Stimulated activated CD4-positive, alpha-beta T cell treated with anti-CD3 and anti-CD28 coated beads, Interleukin-2, amount 100 ng/mL, for 24 hours (primary cell): ENCODE measurements at places on chromosomes 16 and 17.

DNA sequence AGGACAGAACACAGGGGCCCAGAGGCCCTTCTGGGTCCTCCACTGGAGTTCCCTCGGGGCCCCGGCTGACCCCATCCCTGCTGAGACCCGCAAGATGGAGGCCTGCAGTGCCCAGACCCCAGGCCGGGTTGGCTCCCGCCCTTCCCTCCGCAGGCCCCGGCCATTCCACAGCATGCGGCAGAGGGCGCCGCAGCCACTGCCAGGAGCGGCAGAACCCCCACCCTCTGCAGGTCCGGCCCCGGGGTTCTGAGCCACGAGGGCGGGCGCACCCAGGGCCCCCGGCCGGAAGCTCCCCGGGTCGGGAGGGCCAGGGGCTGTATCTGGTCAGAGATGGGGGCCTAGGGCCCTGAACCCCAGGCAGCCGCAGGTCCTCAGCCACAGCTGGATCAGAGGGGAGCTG, 2.4 kb upstream of the PERCC1 start:
- DNase-seq, result peak; percentile 55

- peak; percentile 30 for DNase-seq
Observed at GRCh38 chr16:78437352-78437968, 338.0 kb downstream of the WWOX start.

DNA sequence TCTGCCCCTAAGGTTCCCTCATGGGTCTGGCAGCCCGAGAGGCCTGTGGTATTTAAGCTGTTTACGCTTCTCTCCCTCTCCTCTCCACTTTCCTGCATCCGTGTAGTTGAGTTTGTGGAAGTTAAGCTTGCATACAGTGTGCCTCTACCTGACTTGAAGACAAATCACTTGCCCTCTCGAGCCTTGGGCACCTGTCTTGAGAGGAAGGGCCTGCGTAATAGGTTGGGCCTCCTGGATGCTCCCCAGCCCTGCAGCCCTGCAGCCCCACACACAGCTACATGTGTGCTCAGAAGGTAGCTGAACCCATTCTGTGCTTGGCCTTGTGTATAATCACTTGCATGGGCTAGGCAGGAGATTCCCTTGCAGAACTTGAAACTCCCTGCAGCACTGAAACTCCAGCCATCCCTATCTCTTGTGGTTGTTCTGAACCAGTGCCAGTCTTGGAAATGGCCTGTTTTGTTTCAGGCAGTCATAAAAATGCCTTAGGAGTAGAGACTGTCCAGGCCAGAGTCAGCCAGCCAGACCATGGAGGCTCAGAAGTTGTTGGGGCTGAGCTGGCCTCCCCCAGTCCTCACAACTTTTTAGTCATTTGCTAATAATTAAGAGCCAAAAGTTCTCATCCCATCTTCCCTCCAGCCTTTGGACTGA, 134.6 kb downstream of the CLEC16A start:
- no peak for DNase-seq

GRCh38 chr17:54277868-54278267, 455.1 kb downstream of the KIF2B start:
- no peak for DNase-seq

DNA sequence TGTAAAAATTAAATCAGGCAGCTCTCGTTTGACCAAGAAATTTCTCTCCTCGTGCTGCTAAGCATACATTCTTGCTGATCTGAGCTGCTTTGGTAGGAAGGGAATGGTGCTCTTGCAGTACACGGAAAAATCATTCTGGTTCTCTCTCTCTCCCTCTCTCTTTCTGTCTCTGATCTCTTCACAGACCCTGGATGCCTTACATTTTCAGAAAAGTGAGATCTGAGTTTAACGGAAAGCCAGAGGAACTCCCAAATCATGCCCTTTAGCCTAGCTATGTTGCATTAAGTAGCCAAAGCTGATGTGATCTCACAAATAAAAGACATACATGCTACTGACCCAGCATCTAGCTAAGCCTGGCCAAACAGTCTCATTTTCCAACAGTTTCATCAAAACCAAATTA, 4.0 kb downstream of the CA10 start:
- DNase-seq, result no peak

DNA sequence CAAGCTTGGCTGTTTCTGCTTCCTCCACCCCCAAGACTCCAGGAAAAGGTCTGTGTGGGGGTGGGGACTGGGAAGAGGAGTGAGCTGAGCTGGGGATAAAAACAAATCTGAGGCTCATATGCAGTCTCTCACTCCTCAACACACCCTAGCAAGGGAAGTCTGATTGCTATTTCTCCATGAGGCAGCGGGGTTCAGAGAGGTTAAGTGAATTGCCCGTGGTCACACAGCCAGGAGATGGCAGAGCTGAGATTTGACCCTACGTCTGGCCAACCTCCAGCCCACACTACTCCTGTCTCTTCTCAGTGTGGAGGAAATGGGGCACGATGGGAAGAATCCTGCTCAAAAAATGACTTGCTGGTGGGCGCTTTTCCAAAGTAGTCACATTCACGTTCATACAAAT, 4.8 kb upstream of the ABCC3 start:
- DNase-seq, result no peak

DNA sequence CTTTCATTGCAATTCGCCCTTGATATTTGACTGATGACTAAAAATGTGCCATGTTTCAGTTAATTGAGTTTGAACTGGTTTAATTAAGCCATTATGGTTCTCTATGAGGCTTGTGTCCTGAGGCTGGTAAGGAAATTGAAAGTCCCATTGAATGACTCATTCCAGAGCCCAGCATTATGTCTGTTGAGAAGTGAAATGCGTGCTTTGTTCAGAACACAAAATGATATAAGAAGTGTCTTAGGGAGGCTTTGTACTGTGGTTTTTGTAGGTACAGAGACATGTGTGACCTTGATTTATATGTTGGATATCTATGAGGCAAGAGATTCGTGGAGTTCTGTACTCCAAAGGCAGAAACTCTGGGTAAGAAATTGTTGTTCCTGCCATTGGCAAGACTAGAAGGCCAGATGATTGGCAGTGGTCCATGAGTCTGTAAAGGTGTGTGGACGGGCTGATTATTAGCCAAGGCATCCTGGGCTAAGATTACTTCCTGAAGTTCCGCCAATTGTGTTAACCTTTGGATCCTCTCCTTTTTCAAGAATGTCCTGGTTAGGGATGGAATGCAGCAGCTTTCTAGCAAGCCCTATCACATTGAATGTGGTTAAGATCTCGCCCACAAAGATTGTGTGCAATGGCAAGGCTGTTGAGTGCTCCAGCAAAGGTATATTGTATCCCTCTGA, 103.7 kb downstream of the NPIPB5 start:
- DNase-seq, result no peak

DNA sequence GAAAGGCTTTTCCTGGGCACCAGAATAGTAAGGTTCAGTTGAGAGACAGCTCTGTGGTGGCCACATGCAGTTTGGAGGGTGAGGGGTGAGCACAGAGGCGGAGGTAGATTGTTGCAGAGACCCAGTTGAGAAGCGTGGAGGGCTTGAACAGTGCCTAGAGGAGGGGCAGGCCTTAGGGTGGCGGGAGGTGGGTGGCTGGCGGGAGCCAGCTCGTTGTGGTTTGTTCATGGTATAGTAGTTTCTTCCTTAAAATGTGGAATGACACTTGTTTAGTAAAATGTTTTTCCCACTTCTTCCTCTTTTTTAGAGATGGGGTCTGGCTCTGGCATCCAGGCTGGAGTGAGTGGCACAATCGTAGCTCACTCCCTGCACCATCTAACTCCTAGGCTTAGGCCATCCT, 14.2 kb downstream of the USP10 start:
- DNase-seq, result no peak

DNA sequence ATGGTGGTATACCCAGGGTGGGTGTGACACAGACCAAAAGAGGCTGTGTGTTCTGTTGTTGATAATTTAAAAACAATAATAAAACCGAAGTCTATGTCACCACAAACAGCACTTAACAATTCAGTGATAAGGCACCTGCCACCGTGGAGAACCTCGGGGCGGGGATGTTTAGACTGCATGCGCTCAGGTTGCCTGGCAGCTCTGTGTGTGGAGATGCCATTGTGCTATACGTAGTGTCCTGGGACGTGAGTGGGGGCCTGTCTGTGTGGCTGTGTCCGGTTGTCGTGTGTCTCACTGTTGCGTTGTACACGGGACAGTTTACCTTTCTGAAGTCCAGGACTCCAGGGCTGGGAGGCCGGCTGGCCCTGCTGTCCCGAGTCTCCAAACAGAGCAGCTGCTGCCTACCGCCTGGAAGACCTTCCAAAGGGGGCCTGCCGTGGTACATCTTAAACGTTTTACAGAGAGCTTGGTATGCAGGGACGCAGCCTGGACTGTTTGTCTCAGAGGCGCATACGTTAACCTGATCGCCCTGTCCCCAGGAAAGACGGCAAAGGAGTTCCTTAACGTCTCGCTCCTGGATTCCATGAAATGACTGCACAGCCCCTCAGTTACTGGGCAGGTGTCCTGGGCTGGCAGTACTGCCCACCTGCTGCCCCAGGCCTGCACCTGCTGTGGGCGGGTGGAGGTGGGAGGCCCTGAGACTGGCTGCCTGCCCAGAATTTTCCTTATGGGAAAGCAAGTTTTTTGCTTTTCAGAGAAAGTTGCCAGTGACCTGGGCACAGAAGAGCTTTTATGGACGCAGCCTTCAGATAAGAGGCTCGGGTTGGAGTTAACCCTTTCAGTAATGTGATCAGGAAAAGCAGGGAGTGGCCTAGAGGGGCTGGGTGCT, 19.0 kb downstream of the SPIRE2 start:
- no peak for DNase-seq

DNA sequence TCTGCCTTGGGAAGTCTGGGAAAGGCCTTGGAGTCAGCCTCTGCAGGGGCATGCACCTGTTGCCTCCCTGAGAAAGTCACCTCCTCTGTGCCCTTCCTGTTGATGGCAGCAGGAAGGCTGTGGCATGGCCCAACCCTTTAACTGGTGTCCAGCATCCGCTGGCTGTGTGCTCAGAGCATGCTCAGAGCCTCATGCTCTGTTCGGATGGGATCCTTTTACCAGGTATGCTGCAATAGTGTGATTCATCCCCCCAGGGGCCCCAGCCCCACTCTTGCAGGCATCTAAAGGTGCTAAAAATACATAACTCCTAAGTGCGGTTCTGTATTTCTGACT, 24.9 kb downstream of the KLHL36 start:
- DNase-seq, result no peak

- DNase-seq, result no peak
Observed at GRCh38 chr17:53527473-53527872, 295.3 kb upstream of the KIF2B start.

GRCh38 chr17:58660621-58661020, 31.2 kb downstream of the TEX14 start:
- DNase-seq, result no peak

DNA sequence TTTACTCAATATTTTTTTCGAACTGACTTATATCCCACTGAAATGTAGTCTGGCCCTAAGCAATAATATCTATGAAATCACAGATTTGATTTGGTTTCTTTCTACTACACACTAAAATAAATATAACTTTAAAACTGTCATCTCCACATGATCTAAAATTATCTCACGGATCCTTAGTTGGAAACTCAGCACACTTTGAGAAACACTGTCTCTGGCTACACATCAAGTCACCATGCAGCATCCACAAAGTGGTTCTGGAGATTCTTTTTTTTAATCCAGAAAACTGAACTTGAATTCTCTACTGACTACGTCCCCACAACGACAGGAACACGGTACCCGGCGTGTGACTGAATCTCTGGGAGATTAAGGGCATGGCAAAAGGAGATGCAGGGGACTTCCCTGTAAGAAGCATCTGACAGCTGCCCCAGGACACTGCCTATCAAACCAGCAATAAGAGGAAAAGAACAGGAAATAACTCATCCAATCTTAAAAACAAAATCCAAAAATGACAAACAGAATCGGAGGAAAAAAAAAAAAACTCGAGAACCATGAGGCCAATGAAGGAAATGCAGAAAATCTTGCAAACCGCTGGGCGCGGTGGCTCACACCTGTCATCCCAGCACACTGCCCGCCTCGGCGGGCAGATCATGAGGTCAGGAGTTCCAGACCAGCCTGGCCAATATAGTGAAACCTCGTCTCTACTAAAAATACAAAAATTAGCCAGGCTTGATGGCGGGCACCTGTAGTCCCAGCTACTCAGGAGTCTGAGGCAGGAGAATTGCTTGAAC, 141.0 kb upstream of the RCVRN start:
- no peak for DNase-seq

DNA sequence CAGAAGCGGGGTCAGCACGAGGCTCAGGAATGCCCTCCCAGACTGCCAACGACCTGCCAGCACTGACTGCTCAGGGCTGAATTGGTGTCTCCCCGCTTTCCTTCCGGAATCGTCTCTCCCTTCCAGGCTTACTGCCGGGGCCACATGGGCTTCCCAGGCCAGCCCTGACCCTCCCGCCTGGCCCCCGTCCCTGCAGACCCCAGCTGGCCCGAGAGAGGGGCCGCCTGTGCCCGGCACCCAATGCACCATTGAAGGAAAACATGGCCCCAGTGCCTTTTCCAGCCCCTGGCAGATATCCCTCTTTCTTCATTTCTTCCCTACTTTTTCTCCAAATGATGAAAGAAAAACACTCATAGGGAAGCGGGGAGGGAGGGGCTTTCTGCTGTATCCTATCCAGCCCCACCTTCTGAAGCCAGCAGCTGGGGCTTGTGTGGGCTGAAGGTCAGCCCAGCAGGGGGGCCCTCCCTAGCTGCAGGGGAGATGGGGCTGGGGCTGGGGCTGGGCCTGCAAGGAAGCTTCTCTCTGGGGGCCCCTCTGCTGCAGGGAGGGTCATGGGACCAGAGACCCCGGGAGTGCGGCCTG, 25.9 kb downstream of the ZNF469 start:
- DNase-seq, result no peak

DNA sequence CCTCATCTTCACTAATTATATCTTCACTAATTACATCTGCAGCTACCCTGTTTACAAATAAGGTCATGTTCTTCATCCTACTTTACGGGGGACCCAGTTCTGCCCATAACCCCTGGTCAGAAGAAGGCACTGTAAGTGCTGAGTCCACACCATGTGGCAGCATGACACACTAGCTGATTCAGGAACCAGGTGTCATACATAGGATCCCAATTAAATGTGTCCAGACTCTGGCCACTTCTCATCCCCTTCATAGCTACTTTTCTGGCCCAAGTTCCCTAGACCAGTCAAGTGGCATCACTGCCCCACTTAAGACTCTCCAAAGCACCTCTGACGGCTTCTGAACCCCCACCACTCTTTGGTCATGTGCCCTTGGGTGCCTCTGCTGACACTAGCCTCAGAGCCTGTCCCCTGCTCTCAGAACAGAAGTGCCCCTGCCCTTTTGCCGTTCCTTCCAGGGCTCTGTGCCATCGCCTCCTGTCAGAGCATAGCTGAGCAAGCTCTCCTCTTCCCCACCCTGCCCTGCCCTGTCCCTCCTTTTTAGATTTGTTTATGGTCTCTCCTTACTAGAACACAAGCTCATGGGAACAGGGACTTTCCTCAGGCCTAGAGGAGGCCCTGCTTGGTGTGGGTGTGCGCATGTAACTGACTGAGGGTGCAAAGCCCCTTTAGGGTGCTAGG, 61.1 kb downstream of the B9D1 start:
- DNase-seq, result no peak

- peak; percentile 64 for DNase-seq
Observed at GRCh38 chr17:7220593-7221277, 997 bp downstream of the ACADVL start.

- DNase-seq, result no peak
Observed at GRCh38 chr17:65371702-65372101, 189.7 kb downstream of the AXIN2 start.
